Lung (tissue), 17 donors: ENCODE measurements at places on chromosomes 2 and 18.
A peak's percentile ranks its signal among the peaks of the same experiment; 100 is the strongest.

GRCh38 chr18:50586710-50587109, 26.8 kb downstream of the MAPK4 start:
- no peaks in the 10 kb centered on the region for H3K27me3 ChIP-seq
- H3K4me1 ChIP-seq: no peaks in the 10 kb centered on the region
- H3K27ac ChIP-seq: no peak overlapping the region
- no peak overlapping the region for H3K4me3 ChIP-seq
- no peak for DNase-seq

GRCh38 chr2:236819275-236820002, 249.8 kb downstream of the ACKR3 start:
- H3K4me3 ChIP-seq: no peak overlapping the region
- no peaks in the 10 kb centered on the region for H3K27me3 ChIP-seq
- H3K27ac ChIP-seq: no peak overlapping the region
- H3K36me3 ChIP-seq: no peaks in the 10 kb centered on the region
- H3K4me1 ChIP-seq: no peaks in the 10 kb centered on the region

DNA sequence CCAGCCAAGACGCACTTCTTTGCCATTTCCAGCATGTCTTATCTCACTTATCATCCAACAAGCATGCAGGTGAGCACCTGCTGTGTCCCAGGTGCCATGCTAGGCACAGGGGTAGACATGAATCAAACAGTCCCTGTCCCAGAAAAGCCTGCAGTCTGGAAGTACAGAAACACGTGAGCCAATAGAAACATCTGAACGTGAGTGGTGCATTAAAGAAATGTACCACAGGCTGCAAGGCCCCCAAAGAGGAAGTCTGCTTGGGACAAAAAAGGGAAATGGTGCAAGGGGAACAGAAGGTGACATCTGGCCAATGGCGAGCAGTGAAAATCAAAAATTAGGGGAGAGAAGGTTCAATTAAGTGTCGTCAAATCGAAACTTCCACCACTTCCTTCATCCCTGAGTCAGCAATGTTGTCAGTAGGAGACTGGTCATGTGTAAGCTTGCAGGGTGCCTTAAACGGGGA, 17.6 kb upstream of the TMEM247 start:
- no peaks in the 10 kb centered on the region for H3K27me3 ChIP-seq
- H3K4me3 ChIP-seq: no peak overlapping the region
- peaks cover 24% of the 10 kb centered on the region for H3K4me1 ChIP-seq
- no peak for DNase-seq
- H3K36me3 ChIP-seq: no peaks in the 10 kb centered on the region

DNA sequence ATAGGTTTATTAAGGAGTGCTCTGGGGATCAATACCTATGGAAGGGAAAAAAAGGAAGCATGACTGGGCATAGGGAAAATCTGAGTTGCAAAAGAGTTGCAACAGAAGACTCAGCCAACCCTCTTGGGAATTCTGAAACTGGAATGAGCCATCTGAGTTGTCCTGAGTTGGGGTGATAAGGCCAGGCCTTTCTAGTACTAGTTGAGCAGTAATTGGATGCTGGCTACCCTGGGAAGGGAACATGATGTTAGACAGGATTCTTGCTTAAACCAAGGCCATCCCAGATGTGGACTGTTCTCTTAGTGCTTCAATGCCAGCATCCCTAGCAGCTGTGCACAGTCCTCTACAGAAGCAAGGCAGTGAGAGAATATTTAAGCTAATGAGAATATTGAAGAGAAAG, 348.8 kb upstream of the GULP1 start:
- H3K4me3 ChIP-seq: no peak overlapping the region
- no peak overlapping the region for H3K27ac ChIP-seq
- no peaks in the 10 kb centered on the region for H3K36me3 ChIP-seq
- no peaks in the 10 kb centered on the region for H3K27me3 ChIP-seq

DNA sequence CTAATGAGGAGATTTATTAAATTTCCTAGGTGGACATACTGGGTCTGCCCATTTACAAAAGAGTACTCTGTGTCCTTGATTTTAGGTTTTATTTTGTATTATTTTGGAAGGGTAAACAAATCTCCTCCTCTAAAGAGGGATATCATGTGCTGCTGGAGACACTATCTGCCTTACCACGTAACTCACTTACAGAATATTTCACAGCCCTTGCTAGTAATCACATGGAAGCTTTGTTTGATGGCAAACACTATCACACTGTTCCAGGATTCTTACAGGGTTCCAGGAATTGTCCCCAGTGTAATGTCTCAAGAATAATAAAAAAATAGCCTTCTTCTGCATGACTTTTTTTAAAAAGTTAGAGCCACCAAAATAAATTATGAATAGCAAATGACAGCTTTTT, 29.2 kb upstream of the ACVR1C start:
- no peak overlapping the region for H3K4me3 ChIP-seq
- H3K36me3 ChIP-seq: no peaks in the 10 kb centered on the region
- H3K4me1 ChIP-seq: no peaks in the 10 kb centered on the region

DNA sequence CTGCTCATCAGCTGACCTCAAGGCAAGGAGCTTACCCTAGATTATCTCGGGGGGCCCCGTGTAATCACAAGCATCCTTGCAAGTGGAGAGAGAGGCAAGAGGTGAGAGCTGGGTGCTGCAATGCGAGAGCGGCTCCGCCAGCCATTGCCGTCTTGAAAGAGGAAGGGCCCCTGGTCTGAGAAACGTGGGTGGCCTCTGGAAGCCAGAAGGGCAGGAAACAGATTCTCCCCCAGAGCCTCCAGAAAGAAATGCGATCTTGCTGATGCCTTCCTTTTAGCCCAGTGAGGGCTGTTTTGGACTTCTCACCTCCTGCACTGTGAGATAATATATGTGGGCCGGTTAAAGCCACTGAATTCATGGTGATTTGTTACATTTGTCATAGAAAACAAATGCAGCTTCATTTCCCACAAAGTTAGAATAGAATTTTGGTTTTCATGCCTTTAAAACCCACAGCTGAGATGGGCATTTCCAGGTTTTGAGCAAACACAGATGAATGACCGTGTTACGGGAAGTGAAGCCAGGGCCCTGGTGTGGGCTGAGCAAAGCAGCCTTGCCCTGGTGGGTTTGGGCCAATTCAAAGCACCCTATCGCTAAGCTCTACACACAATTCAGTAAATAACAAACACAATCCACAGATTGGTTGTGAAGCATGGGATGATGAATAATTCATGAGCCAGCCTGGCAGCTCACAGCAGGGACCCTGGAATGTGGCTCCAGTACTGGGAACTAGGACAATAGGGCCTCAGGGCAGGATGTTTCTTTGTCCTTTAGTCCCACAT, 319.9 kb upstream of the HS6ST1 start:
- peak; percentile 56 for DNase-seq
- H3K4me3 ChIP-seq: no peak overlapping the region
- H3K4me1 ChIP-seq: peaks cover 5% of the 10 kb centered on the region
- no peaks in the 10 kb centered on the region for H3K36me3 ChIP-seq
- no peaks in the 10 kb centered on the region for H3K27me3 ChIP-seq
- no peak overlapping the region for H3K27ac ChIP-seq
